ENCODE measurements at places on chromosomes 16 and 17.

GRCh38 chr16:50737420-50737959 lies 4.4 kb upstream of the CYLD start:
- no peak for DNase-seq

DNA sequence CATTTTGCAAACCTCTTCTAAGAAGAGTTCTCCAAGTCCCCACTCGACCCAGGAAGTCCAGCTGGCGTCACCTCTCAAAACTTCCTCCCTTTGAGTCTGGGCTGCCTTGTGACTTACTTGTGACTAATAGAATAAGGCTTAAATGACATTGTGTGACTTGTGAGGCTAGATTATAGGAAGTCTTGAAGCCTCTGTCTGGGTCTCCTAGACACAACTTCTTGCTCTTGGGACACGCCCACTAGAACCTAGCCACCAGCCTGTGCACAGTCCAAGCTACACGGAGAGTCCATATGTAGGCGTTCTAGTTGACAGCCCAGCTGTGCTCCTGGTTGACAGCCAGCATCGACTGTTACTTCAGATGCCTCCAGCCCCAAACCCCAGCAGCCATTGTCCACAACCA lies 66.7 kb upstream of the TANC2 start:
- no peak for DNase-seq

DNA sequence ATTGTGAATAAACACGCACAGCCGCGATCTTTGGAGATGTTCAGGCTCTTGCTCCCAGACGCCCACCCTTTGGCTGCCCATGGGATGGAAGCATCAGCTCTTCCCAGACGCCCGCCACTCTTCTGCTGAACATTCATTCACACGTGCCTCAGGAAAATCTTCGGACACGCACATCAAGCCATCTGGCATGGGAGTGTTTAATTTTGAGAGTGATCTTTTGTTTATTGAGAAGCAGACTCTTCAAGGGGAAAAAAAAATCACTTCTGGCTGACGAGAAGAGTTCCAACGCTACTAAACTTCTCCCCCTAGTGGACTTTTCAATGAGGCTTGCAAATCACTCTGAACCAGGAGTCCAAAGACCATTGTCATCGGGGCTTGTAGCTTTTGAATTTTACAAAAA lies 62.0 kb upstream of the NUDT7 start:
- DNase-seq = no peak

DNA sequence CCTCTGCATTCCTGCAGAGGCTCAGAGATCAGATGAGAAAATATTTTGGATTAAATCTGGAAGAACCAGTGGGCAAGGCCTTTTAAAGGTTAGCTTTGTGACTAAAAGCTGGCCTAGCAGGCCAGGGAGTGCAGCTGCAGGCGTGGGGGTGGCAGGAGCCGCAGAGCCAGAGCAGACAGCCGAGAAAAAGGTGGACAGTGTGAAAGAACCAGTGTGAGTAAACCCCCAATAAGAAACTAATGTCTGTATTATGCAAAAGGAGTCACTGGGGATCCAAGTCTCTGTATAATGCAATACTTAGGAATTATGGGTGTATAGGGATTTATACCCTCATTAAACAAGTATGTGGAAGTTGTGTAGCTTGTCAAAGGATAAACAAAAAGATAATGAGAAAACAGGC lies 21.4 kb upstream of the SPACA3 start:
- DNase-seq = no peak

GRCh38 chr16:85935974-85936760 lies 37.2 kb downstream of the IRF8 start:
- DNase-seq = peak; percentile 66

DNA sequence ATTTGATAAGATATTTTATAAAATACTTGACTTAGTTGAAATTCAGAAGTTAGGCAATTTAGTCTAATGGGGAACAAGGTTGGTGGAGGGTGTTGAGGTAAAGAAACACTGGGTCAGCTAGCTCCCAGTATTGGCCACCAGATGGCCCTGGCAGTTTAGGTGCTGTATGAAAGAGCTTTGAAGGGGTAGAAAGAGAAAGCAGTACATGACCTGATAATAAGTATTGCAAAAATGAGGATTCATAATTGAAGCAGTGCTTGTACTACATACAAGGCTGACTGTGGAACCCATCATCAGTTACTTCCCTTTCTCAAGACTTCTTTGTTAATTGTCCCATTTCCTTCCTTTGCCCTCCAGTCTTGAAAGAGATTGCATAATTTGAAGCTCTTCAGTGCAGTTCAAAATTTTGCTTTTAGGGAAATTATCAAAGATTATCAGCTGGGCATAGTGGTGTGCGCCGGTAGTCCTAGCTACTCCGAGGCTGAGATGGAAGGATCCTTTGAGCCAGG lies 29.4 kb downstream of the TANC2 start:
- DNase-seq = no peak
